ENCODE measurements at places on chromosomes 3 and 15.

DNA sequence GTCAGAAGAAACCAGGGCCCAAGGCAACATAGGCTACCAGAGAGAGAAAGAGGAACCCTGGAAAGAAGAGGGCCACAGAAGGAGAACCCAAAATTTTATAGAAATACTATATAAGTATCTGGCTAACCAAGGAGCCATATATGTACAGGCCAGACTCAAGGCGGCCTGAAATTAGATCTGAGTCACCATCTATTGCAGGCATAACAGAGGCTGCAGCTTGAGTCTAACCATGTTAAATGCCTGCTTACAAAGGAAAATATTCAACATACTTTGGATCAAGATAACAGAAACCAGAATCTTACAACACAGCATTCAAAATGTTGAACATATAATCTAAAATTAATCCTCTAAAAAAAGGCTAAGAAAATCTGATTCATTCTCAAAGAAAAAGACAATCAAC lies 23.1 kb downstream of the IGSF11 start:
- DNase-seq, result no peak

DNA sequence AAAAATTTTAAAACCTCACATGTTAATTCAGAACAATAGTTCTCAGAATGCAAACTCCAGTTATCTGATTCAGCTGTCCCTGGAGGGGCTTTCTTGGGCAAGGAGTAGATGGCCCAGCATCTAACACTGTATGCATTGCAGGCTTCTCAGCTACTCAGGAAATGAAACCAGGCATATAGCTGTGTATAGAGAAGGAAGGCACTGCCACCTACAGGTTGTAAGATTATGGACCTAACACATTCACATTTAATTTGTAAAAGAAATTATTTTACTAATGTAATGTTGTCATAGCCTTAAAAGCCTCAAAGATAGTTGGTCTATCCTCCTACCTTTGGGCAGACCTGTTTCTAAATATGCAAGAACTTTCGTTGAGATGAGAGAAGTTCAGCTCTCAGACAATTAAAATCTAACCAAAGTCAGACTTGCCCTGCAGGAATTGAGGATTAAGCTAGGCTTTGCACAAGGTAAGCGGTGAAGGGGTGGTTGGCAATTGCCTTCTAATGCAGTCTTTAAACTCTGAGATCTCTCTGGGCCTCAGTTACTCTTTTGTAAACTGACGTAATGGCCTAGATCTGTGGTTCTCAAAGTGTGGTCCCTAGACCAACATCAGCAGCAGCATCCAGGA lies 132.8 kb upstream of the SLC24A5 start:
- no peak for DNase-seq

DNA sequence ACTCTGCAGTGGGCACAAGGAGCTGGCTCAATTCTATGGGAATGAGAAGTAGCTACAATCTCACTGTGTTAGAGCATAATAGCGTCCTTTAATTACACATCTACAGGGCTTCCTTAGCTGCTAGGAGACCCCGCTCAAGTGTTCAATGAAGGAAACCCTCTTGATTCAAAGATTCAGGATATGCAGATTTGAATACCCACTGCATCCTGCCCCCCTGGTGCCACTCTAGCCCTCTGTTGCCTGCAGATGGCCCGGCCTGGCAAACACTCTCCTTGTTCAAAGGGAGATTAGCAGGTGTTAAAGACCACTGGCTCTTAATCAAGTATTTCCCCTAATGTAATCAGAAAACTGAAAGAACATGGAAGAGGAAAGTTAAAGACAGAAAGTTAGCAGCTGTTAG lies 356.6 kb downstream of the VGLL3 start:
- DNase-seq, result no peak

- no peak for DNase-seq
Measured at GRCh38 chr3:72210261-72210660, 425.3 kb upstream of the PROK2 start.

DNA sequence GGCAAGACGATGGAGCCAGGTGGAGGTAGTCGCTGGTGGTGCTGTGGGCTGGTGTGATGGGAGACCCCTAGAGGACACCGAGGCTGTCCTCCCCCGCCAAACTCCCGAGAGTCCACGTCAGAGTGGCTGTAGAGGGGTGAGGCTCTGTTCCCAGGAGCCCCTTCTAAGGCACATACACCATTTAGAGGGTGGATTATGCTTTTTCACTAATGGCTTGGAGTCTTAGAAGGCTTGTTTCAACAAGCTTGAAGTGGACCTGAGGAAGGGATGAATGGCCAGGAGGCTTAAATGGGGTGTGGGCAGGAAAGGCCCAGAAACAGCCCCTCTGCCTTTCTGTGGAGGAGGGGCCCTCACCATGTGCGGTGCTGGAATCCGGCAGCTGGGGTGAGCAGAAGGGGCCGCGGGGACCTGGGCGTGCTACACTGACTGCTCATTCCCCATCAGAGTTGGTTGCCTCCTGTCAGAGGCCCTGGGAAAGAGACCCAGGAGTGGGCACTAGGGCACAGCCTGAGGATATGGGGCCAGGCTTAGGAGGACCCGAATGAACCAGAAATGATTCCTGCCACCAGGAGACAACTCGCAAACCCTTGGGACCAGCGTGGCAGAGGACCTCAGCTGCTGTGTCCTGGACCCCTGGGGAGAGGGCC lies 66.2 kb downstream of the FEM1B start:
- DNase-seq, result no peak

DNA sequence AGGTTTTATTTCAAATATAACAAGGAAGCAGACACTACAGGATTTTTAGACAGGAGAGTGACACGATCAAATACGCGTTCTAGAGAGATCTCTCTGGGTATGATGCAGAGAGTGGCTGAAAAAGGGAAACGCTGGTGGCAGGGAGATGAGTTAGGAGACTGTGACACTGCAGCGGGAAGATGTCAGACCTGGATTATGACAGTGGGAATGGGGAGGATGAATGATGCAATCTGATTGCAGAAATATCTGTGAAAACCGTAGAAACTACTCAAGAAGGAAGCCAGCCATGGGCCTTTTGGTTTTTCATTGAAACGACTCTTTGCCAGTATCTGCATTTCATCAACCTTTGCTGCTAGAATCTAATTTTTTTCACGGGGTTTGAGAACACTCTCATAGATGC lies 157.9 kb downstream of the FAM43A start:
- no peak for DNase-seq

DNA sequence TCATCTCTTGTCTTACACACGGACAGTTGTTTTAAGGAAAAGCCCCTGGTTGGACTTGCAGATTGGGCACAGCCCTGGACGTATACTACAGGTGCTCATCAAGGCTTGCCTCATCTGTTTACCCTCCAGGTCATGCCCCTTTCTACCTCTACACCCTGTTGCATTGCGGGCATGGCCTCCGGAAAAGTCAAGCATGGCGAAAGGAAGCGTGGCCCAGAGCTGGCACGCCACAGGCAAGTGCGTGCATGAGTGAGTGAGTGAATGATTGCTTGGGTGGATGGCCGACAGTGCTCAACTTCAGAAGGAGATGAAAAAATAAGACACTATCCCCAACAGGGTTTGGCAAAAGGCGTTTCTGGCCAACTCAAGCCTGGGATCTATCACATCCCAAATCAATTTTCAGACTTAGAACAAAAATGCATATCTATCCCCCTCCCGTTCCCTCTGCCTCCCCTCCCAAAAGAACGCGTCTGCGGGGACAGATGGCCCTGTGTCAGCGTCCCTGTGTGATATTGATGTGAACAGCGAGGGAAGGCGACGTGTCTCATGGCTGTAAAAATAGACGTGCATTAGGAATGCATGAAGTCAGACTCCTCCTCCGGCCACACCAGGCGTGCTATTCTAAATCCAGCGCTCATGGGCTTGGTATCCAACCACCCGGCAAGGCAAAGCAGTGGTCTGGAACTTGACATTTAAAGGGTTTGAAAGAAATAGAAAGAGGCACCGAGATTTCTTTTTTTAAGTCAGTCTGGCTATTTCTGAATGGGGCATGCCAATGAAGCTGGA lies 96.0 kb downstream of the RPLP1 start:
- no peak for DNase-seq

DNA sequence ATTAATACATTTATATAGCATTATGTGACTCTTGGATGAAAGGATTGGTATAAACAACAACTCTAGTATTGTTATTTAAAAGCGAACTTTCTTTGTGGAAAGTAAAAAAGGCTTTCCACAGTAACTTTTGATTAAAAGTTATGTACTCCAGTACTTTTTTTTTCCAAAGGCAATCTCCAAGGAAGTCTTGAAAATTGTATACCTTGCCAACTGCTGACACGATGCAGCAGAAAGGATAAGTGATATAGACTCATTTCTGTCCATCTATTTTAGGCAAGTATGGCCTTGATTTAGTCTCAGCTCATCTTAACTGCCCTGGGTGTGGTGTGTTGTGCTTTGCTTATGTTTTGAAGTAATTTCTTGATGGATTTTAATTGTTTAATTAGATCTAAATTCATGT lies 79.7 kb downstream of the OTOL1 start:
- no peak for DNase-seq

DNA sequence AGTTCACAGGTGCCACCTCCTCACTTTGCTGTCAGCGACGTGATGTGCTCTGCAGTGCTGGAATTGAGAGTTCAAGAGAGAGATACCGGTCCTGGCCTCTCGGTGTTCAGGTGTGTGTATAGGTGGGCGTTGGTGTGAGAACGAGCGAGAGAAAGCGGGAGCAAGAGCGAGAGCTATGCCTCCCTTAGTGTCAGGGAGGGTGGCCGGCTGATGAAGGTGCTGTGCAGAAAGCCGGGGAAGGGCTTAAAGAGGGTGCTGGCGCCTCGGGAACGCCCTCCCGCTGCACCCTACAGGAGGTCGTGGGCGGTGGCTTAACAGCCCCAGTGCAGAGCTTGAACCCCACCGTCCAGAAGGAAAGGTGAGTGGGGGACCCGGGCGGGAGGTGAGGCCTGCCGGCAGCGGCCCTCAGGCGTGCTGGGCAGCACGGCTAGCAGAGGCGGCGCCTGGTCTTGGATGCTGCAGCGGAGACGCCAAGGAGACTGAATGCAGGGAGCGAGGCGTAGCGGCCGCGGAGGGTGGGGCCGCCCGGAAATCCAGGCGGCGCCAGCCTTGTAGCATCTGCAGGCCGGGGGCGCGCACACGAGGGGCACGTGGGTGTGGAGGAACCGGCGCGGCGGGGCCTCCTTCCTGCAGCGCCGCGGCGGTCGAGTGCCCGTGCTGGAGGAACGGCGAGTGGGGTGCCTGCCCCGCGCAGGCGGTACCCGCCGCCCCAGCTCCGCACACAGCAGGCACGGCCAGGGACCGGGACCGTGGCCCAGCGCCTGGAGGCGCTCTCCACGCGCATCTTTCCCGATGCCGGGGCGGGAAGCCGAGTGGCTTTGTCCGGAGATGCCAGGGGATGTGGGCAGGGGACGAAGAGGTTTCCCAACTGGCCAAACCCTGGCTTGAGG lies 246.8 kb upstream of the TOPAZ1 start:
- no peak for DNase-seq

GRCh38 chr15:28934645-28935044 lies 48.9 kb downstream of the APBA2 start:
- DNase-seq, result no peak

DNA sequence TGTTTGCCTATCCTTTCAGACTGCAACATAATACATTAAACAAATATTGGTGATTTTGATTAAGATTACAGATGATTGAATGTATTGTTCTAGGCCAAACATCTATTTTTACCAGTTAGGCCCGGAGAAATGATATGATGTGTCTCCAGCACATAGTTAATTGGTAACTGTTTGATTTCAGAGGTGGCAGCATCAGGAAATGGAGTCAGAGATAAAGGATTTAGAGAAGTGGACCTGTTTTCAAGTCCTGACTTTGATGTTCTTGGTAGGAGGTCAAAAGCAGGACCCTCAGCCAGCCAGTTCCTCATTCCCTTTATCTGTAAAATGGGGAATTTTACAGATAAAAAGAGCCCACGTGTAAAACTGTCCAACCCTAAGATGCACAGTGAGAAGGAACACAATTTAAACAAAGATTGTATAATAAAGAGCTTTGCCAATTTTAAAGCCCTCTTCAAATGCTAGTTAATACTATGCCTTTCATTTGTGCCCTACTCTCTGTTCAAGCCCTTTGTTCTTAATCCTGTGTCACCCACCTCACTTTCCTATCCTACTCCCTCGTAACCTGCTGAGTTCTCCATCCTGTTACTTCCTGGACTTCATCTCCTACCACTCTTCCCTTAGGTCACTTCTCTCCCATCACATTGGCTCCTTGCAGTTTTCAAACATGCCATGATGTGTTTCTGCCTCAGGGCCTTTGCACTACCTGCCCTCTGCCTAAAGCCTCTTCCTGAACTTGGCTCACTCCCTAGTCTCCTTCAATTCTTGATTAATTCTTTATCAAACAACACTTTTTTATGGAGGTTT lies 2.5 kb downstream of the TMEM212 start:
- no peak for DNase-seq

Data from activated T-helper 1 cell treated with Interleukin-2 at 50 U/mL for 16 hours (primary cell).